Naive thymus-derived CD8-positive, alpha-beta T cell (primary cell): ENCODE measurements at places on chromosomes 7 and 10.

DNA sequence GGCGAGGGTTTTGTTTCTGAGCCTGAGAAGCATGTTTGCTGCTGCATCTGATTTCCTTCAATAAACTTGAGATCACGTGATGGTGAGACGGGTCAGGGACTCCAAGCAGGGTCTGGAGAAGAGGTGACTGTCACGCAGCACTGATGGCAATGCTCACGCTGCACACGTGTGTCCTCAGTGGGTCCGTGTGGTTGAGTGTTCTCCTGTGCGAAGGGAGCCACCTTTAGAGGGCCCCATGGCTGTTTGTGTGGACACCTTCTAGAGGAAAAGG, 100.4 kb downstream of the WDR37 start:
- no peak overlapping the region for H3K27ac ChIP-seq
- no peaks in the 10 kb centered on the region for H3K36me3 ChIP-seq
- peaks cover 2% of the 10 kb centered on the region for H3K4me1 ChIP-seq
- no peak for DNase-seq

GRCh38 chr10:125720002-125720382, 483 bp downstream of the EDRF1 start:
- peaks cover 4% of the 10 kb centered on the region for H3K36me3 ChIP-seq
- no peak for DNase-seq
- peak overlapping the region; percentile 97 for H3K27ac ChIP-seq
- H3K4me1 ChIP-seq = peaks cover 21% of the 10 kb centered on the region

DNA sequence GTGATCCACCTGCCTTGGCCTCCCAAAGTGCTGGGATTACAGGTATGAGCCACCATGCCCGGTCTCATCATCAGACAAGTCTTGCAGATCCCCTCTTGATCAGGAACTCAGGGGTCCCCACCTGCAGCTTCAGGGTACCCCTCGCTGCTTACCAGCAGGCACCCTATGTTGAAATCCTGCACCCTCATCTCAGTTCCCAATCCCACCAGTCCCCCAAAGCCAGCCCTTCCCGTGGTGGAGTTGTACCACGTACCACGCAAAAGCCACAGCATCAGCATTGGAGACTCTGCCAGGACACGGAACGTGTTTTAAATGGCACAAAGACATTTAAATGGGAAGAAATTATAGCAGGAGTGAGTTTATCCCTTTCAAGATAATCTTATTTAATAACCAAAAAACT, 202.0 kb downstream of the CUX1 start:
- H3K4me3 ChIP-seq = no peak overlapping the region
- DNase-seq = no peak

DNA sequence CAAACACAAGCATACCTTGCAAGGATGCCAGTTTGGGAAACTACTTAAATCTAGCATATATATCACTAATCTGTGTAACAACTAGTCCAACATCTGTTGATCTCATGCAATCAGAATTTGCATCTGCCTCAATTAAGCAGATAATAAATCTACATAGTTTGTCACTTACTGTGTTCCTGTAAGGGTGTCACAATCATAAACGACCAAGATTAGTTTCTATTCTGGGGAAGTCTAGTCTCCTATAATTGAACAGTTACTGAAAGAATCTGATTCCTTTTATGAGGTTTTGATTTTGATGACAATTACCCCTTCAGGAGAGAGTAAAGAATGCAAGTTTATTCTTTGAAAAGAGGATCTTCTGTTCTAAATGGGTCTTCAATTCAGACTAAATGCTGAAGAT, 85.5 kb upstream of the LRRN3 start:
- H3K27me3 ChIP-seq = no peaks in the 10 kb centered on the region
- H3K4me3 ChIP-seq = no peak overlapping the region
- peaks cover 21% of the 10 kb centered on the region for H3K4me1 ChIP-seq
- DNase-seq = no peak
- no peak overlapping the region for H3K27ac ChIP-seq

DNA sequence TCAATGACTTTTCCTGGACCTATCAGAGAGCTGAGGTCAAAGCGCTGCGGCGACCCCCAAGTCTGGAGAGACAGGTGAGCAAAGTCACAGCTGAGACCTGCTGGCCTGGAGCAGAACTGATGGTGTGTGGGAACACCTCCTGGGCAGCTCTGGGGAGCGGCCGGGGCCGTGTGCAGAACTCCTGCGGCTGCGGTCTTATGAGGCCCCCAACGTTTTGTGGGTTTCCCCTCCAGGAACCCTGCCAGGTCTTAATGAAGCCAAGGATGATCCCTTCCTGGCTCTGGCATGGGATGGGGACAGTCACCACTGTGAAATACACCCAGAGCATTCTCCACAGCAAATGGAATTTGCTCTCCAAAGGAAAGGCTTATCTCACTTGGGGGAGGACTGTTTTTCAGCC, 26.1 kb downstream of the DPYSL4 start:
- H3K27ac ChIP-seq = no peak overlapping the region
- no peak overlapping the region for H3K4me3 ChIP-seq
- no peaks in the 10 kb centered on the region for H3K27me3 ChIP-seq

- no peak for DNase-seq
- no peak overlapping the region for H3K4me3 ChIP-seq
Observed at GRCh38 chr10:105973360-105973759, 1191.1 kb downstream of the SORCS1 start.

DNA sequence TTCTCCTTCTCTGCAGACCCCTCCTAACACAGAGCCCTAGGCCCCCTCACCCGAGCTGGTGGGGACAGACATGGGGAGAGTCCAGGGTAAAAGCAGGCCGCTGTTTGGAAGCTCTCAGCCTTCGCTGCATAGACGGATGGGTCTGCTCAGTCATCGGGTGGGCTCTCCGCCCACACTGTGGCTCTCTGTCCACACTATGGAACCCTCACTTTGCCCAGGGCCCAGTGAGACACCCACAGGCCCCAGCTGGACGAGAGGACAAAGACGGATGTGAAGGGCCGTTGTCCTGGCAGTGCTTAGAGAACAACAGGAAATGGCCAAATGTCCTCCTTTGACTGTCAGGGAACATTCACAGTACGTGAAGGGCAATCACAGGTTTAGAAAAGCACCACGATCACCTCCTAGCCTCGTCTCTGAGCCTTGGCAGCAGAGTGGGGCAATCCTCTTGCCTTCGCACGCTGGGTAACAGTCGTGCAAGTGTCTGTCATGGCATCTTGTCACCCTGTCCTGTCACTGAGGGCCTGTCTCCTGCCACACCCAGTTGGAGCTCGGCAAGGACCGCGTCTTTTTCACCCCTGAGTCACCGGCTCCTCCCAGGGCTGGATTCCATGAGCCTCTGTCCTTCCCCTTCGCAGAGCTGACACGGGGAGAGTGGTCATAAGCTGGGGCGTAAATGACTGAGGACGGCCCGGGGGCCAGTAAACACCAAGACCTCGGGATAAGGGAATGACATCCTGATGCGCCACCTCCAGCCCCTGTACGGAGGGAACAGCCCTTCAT, 80.6 kb downstream of the PRKAG2 start:
- DNase-seq = no peak
- no peaks in the 10 kb centered on the region for H3K27me3 ChIP-seq
- no peaks in the 10 kb centered on the region for H3K36me3 ChIP-seq
- H3K4me3 ChIP-seq = no peak overlapping the region
- H3K4me1 ChIP-seq = peaks cover 8% of the 10 kb centered on the region
